Stimulated activated CD4-positive, alpha-beta T cell treated with anti-CD3 and anti-CD28 coated beads, Interleukin-1b, Interleukin-23, amount 100 ng/mL, for 1 hour (primary cell): ENCODE measurements at places on chromosomes 3 and 15.

DNA sequence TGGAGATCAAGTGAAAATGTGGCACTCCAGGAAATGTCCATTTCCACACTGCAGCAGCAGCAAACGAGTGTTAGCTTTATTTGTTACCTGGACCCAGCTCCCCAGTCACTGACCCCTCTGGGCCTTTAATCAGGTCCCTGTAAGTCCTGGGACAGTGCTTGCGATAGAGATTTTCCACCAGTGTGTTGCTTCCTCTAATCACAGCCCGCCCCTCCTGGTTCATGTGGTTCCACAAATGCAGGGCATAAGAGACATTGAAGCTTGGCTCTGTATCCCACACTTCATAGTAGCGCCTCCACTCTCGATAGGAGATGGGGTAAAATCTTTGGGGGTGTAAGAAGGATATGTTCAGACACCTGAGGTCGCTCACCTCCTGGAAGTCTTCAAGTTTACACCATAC, 8.0 kb downstream of the A4GNT start:
- no peak for DNase-seq

GRCh38 chr15:49035825-49036224, 10.4 kb downstream of the SECISBP2L start:
- no peak for DNase-seq

- no peak for DNase-seq
Measured at GRCh38 chr15:77650265-77650664, 17.6 kb upstream of the LINGO1 start.

DNA sequence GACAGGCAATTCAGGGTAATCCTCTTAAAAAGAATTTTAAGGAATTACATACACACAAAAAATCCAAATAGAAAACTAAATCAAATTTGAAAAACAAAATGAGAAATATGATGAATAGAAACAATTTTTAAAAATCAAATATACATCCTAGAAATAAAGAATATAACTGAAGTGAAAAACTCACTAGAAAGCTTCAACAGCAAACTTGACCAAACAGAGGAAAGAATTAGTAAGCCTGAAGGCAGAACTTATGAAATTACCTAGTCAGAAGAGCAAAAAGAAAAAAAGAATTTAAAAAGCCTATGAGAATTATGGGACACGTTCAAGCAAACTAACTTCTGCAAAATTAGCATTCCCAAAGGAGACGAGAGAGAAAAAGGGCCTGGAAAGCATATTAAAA, 206.1 kb downstream of the PCCB start:
- DNase-seq, result no peak

- no peak for DNase-seq
Measured at GRCh38 chr15:66830358-66830757, 128.3 kb downstream of the SMAD6 start.

- no peak for DNase-seq
Measured at GRCh38 chr3:170054204-170054603, 16.4 kb downstream of the GPR160 start.

- DNase-seq, result no peak
Measured at GRCh38 chr3:170128977-170129431, 52.5 kb downstream of the PHC3 start.

- DNase-seq, result no peak
Measured at GRCh38 chr3:58006661-58007060, 1.6 kb upstream of the FLNB start.

- DNase-seq, result no peak
Measured at GRCh38 chr15:45855907-45856579, 221.2 kb downstream of the SQOR start.

DNA sequence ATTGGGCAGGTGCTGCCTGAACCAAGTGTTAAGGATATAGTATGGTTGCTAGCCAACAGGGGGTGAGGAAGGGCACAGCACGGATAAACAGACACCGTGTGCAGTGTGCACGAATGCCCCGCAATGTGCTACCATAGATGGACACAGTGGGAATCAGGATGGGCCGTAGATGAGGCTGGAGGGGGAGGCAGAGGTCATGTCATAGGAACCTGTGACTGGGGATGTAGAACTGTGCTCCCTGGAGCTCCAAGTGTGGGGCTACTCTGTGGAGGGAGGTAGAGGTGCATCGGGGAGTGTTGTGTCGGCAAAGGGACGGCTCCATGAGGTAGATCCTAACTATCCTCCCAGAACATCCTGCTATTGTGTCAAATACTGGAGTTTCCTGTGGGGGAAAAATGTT, 102.5 kb downstream of the TNIK start:
- no peak for DNase-seq

DNA sequence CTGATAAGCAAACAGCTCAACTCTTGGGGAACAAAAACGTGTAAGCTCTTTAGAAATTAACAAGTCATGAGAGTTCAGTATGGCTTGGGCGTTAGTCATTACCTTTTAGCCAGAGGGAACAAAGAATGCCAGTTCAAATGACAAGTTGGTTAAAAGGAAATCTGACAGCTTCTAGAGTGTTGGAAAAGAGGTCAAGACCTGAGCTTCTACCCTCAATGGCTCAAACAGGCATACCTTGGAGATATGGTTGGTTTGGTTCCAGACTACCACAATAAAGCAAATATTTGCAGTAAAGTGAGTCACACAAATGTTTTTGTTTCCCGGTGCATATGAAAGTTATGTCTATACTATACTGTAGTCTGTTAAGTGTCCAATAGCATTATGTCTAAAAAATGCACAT, 136.1 kb downstream of the CACNA1D start:
- no peak for DNase-seq

- no peak for DNase-seq
Measured at GRCh38 chr3:183129243-183129642, 29.9 kb upstream of the MCCC1 start.

GRCh38 chr3:141795276-141795675, 32.1 kb downstream of the GRK7 start:
- no peak for DNase-seq

- DNase-seq, result no peak
Measured at GRCh38 chr15:31252171-31252785, 74.4 kb upstream of the KLF13 start.

- DNase-seq, result no peak
Measured at GRCh38 chr15:85005746-85006145, 24.1 kb downstream of the PDE8A start.

DNA sequence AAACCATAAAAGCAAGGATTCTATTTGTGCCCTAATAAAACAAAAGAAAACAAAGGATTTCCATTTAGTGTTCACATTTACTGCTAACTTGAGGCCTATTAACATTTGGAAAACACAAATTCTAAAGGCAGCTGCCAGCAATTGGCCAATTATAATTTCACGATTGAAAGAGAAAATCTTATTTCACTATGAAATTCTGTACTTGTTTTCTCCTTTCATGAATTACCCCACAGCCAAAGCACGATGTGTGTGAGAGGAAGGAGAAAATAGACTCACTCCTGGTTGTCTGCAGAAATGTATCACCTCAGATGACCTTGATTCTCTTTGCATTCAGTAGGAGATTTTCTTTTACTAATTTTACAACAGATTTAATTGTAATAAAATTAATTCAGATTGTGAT, 242.8 kb upstream of the GBE1 start:
- DNase-seq, result no peak

DNA sequence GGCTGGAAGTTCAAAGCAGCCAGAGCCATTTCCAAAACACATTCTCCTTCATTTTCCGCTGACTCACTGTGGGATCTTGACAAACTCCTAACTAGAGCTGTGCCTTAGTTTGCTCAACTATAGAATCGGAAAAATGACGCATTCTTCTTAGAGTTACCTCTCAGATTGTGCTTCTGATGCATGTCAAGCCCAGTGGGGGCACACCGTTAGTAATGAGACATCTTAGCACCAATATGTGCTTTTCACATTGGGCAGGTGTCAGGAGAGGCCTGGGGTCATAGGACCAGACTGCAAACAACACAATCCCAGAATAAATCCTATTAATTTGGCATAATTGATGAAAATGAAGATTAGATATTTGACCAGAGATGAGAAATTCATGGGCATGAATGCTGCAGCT, 71.3 kb upstream of the UBE3A start:
- DNase-seq, result no peak

DNA sequence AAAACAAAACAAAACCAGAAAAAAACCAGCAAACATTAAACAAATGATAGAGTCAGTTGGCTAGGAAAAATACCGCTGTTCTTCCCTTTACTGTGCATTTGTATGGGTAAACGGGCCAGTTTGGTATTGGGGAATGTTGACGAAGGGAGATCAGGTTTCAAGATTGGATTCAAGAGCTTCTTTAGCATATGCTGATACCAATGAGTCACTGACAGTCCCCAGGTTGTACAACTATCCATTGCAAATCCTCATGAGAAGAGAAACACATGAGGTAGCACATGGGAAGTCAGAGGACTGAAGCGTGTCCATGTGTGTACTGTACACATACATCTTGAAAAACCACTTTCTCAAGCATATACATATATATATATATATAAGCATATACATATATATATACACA, 25.6 kb downstream of the TIGIT start:
- DNase-seq, result no peak

- no peak for DNase-seq
Measured at GRCh38 chr15:73227433-73228056, 141.2 kb downstream of the HCN4 start.

DNA sequence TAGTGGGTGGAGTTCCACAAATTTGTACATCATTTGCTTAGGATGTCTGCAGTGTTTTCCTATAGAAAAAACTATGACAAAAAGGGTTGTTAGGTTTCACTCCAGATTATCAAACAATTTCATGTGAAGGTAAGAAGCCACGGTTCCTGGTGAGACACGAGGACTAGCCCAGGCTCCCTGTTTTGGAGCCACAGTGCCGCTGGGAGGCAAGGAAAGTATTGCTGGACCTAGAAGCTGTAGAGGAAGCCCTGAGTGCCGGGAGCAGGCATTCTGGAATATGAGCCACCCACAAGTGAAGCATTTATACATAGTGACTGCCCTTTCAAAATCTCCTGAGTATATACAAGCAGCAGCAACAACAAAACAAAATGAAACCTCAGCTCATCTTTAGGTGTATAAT, 142.0 kb downstream of the GABRB3 start:
- no peak for DNase-seq

GRCh38 chr15:56660943-56661342, 72.4 kb downstream of the ZNF280D start:
- no peak for DNase-seq

DNA sequence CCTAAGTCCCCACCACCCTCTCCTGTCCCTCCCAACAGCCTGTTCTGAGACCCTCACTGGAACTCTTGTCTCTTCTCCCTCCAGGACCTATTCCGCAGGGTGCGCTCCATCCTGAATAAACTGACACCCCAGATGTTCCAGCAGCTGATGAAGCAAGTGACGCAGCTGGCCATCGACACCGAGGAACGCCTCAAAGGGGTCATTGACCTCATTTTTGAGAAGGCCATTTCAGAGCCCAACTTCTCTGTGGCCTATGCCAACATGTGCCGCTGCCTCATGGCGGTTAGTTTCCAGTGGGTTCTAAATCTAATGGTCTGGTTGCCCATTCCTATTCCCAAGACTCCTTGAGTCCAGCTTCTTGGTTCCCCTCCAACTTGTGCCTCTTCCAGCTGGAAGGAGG, 9.3 kb downstream of the EIF4G1 start:
- no peak for DNase-seq

GRCh38 chr3:30768046-30768445, 126.4 kb downstream of the GADL1 start:
- DNase-seq, result no peak

DNA sequence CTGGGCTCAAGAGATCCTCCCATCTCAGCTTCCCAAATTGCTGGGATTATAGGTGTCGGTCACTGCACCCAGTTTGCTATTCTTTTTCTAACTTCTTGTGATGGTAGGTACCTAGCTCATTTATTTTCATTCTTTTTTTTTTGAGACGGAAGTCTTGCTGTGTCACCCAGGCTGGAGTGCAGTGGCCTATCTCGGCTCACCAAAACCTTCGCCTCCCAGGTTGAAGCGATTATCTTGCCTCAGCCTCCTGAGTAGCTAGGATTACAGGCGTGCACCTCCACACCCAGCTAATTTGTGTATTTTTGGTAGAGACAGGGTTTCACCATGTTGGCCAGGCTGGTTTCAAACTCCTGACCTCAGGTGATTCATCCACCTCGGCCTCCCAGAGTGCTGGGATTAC, 30.1 kb upstream of the RAD51 start:
- no peak for DNase-seq

DNA sequence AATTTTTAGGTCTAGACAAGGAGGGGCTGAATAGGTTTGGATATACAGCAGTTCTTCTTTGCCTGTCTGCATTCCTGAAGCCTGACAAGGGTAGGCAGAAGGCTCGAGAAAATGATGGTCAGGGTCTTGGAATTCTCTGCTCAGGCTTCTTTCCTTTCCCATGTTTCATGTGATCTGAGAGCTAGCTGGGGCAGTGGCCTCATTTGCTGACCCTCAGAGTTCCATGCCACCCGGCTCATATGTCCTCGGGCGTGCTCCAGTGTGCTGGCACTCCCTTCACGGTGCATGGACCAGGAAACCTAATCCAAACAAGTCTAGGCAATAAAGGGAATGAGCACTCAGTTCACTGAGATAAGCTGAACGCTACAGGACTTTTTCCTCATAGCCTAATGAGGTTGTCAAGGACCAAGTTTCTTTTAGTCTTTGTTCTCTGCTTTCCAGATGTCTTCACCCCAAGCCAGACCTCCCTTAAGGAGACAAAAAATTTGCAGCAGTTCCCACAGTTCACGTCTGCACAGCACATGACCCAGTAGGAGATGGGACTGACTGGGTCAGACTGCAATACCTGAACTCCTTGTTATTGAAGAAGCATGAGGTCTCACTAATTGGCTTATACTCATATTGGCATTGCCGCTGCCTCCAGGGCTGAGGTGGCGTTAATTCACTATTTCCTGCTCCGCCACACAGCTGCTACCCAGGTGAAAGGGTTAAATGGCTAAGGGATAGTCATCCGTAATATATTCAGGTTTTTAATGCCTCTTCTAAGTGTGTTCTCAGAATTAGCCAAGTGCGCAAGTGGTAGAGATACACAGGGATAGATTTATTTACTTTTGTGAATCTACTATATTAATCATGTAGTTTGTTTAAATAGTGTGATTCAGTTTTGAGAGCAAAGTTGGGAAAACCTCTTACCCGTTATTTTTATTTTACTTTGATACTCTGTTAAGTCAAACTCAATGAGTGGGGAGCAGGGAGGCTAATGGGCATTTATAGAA, 15.3 kb upstream of the RTP4 start:
- DNase-seq, result no peak

- no peak for DNase-seq
Measured at GRCh38 chr15:52348056-52348745, 52.6 kb upstream of the MYO5C start.

GRCh38 chr3:42140665-42141203, 49.6 kb downstream of the TRAK1 start:
- no peak for DNase-seq

- no peak for DNase-seq
Measured at GRCh38 chr3:29561651-29562149, 280.8 kb downstream of the RBMS3 start.

- DNase-seq, result no peak
Measured at GRCh38 chr15:65532738-65533051, 2.4 kb downstream of the HACD3 start.

- DNase-seq, result no peak
Measured at GRCh38 chr3:107985496-107985895, 105.3 kb downstream of the CD47 start.

GRCh38 chr3:194971965-194972364, 286.3 kb downstream of the FAM43A start:
- no peak for DNase-seq
